Endodermal cell (in vitro differentiated cells): ENCODE measurements at places on chromosomes 5 and 9.
A peak's percentile ranks its signal among the peaks of the same experiment; 100 is the strongest.

- no peak for DNase-seq
Measured at GRCh38 chr5:174082286-174082685, 36.8 kb downstream of the NSG2 start.

- no peak for DNase-seq
Measured at GRCh38 chr5:170006021-170006420, 25.7 kb upstream of the INSYN2B start.

DNA sequence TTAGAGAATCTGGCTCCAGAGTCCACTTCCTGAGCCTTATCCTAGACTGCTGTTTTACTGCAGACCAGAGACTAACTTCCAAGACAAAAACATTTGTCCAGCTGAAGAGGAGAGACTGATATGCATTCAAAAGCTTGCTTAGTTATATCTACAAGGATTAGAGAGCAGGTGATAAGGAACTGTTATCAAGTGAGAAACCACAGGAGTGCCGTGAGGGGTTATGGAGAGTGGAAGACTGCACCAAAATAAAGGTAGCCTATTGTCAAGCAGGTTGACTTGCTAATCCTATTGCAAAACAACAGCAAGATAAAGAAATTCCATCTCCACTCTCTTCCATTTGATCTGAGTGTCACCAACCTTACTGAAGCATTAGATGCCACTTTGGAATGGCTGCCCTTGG, 139.1 kb downstream of the SCAMP1 start:
- peak; percentile 77 for DNase-seq

DNA sequence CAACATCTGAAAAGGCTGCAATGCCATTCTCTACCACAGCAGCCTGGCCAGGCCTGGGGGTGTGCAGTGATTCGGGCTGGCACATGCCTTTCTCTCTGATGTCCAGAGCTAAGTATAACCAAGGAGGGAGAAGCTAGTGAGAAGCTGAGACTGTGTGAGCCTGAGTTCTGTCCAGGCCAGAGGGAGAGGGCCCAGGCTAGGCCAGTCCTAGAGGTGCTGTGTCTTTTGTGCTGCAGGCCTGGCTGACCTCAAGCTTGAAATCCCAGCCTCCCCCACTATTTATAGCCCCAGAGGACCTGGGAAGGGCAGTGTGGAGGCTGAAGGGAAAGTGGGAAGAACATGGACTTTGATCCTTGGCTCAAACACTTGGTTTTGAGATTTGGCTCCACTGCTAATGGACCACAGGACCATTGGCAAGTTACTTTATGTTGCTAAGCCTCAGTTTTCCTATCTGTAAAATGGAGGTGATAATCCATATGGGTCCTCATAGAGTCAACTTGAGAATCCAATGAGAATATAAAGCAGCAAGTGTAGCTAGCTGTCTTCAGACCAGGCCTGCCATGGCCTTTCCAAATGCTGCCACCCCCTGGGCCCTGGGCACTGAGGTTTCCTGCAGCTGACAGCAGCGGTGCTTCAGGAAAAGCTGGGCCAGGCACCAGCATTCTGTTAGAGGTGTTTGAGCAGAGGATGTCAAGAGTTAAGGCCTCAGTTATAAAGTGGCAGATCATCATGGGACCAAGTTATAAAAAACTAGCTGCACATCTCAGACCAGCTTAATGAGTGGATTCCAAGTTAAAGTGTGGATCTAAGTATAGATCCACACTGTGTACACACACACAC, 21.1 kb downstream of the BNIP1 start:
- DNase-seq, result no peak

DNA sequence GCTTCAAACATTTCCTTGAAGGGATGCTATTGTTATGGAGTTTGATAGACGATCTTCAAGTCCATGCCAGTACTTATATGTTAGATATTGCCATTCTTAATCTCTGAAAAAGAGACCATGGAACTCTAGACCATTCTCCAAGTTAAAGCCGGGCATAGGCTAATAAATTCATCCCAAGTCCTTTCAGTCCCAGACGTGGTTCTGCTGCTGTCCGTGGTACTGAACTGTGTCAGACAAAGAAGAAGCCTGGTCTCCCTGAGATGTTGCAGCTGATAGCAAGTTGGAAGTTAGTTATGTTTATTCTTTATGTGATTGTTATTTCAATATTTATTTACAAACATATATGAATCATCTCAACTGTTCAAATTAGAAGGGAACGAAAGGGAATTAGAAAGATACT, 158.7 kb downstream of the NMUR2 start:
- peak; percentile 89 for DNase-seq
